ENCODE measurements at places on chromosomes 6 and 20.

- no peak for DNase-seq
Observed at GRCh38 chr6:160691617-160692016, 10.4 kb upstream of the PLG start.

GRCh38 chr6:151387175-151387970 lies 4.0 kb downstream of the ZBTB2 start:
- DNase-seq = no peak

GRCh38 chr6:160382946-160383345 lies 34.8 kb downstream of the SLC22A3 start:
- no peak for DNase-seq

DNA sequence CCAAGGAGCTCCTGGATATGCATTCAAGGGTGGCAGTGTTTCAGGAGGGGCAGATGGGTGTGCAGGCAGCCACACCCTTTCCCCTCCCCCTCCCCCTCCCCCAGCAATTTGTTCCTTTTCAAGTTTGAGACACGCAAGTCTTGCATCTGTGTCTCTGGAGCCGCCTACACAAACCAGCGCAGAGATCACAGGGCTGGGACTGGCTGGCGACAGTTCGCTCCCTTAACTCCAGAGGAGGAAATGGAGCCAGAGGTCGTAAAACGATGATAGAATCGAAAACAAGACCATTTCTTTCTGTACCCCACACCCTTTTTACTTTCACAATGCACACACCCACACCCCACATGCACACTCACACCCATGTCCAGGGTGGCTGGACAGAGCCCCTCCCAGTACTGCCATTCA lies 163.1 kb downstream of the LY86 start:
- DNase-seq = no peak

DNA sequence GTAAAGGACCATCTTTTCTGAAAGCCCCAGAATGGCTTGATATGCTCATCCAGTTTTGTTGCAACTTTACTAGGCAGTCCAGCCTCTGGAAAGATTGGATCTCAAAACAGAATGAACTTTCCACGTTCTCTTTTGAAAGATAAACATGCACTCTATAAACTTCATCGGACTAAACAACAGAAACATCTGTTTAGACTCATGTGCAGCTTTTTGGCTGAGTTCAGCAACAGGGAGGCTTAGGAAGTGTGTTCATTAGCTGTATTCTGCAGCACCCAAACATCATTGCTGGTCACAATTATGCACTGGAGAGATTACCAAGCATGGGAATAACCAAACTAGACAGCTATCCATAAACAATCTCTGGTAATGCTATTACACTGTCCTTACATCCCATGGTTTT lies 180.5 kb downstream of the TENT5A start:
- no peak for DNase-seq

Measured in hypothalamus (tissue), 51 donors.